ENCODE measurements at places on chromosomes 12 and 14.

DNA sequence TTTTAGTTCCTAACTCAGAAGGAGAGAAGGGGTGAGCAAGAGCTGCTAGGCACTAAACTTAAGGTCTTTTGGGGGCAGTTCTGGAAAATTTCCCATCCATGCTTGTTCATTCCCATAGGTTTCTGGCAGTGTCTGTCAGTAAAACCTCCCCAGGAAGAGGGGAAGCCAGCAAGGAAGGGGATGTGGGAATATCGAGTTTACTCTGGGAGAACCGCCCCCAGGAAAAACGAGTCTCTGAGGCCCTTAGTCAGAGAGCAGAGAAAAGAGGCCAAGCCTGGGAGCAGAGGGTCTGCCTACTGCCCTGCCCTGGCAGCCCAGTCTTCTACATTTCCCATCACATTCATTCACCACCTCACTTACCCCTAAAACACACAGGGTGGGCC, 55.9 kb downstream of the TMCC3 start:
- no peak for DNase-seq

GRCh38 chr12:96083020-96083719, 47.8 kb upstream of the LTA4H start:
- DNase-seq, result no peak

DNA sequence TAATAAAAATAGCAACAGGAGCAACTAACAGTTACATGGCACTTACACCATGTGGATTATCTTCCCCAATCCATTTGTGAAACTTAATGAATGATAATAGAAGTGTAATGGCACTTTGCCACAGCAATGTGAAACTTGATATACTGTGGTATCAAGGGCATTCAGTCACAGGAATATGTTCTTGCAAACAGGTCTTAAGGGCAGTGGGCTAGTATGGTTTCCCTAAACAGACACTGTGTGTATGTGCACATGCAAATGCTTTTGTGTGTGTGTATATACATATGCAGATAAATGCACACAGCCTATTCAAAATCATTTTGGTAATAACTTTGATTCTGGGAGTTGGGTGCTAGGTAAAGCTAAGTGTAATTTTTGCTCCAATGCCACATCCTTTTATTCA, 26.2 kb upstream of the ARHGAP5 start:
- DNase-seq, result no peak

GRCh38 chr14:65096323-65097089, 5.8 kb downstream of the MAX start:
- DNase-seq, result no peak

DNA sequence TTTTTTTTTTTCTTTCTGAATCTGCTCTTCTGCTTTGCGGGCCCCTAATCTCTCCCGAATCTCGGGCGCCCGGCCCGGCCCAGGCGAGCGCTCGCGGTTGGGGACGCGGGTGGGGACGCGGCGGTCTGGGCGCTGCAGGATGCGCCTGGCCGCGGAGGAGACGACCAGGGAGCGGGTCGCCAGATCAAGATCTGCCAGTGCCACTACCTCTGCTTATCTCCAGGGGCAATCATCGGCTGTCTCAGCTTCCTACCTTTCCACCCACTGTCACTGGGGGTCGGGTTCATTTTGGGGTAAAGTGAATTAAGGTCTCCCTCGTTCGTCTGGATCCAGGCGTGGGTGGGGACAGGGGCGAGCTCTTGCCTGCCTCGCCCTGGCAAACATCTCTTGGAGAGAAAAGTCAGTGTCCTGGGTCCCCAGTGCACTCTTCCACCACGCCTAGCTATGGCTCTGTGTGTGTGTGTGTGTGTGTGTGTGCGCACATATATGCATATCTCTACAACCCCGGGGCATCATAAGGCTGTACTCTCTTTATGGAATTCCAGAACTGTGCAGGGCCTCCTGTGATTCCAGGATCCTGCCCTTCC, 422.3 kb downstream of the VRK1 start:
- no peak for DNase-seq

GRCh38 chr14:79627058-79627457, 584.2 kb downstream of the DIO2 start:
- no peak for DNase-seq

- DNase-seq, result no peak
These were observed 34.0 kb downstream of the FIGNL2 start for GRCh38 chr12:51814311-51815088.

GRCh38 chr12:47079468-47079980, at the start of the genes AMIGO2 and PCED1B:
Gene AMIGO2, minus strand, starts transcription at chr12:47079959. Its CDS starts 957 bp downstream, at chr12:47079002.
Gene PCED1B, plus strand, starts transcription at chr12:47079621. Its CDS starts 155,443 bp downstream, at chr12:47235064.
- no peak for DNase-seq

DNA sequence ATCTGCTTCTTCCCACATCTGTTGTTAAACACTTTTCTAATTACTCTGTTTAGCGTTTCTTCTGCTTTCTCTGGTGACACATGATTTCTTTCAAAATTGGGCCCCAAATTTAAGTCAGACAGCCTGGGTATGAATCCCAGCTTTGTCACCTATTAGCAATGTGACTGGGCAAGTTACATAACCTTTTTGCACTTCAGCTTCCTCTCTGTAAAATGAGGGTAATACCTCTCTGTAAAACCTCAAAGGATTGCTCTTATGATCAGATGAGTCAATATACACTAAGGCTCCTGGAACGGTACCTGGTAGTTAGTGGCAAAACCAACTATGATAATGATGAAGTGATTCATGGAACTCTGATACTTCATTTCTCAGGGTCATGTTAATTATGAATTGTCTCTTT, 33.0 kb downstream of the E2F7 start:
- no peak for DNase-seq

DNA sequence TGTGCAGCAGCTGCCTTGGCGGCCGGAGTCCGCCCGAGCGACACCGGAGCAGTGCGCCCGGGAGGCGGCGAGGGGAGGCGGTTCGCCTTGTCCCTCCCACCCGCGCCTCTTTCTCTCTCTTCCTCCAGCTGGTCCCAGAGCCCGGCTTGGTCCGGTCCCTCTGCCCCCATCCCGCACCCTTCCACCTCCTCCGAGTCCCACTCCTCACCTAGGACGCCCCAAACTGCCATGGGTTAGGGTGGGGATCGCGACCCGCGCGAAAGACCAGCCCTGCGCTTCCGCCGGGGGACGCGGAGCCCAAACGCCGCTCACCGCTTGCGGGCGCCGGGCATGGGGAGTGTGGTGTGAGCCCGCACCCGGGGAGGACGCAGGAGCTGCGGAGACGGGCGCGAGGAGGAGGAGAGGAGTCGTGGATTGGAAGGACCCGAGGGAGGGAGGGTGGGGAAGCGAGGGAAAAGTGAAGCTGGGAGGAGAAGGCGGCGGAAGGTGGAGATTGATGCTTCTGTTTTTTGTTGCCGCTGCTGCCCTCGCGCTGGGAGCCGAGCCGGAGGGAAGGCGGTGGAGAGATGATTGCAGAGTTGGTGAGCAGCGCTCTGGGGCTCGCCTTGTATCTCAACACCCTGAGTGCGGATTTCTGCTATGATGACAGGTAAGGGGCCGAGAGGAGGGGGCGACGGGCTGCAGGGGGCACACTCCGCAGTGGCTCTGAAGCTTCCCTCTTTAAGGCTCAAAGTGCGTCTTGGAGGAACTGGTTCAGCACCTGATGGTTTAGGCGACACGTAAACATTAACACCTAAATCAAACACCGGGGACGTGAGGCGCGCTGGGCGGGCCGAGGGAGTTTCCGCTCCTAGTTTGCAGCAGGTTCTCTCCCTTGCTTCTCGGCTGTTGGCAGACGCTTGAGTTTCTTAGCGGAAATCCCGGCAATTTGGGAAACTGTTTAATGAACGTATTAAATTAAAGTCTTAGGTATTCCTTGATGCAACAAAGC, 610 bp downstream of the TMTC2 start:
- DNase-seq, result no peak

DNA sequence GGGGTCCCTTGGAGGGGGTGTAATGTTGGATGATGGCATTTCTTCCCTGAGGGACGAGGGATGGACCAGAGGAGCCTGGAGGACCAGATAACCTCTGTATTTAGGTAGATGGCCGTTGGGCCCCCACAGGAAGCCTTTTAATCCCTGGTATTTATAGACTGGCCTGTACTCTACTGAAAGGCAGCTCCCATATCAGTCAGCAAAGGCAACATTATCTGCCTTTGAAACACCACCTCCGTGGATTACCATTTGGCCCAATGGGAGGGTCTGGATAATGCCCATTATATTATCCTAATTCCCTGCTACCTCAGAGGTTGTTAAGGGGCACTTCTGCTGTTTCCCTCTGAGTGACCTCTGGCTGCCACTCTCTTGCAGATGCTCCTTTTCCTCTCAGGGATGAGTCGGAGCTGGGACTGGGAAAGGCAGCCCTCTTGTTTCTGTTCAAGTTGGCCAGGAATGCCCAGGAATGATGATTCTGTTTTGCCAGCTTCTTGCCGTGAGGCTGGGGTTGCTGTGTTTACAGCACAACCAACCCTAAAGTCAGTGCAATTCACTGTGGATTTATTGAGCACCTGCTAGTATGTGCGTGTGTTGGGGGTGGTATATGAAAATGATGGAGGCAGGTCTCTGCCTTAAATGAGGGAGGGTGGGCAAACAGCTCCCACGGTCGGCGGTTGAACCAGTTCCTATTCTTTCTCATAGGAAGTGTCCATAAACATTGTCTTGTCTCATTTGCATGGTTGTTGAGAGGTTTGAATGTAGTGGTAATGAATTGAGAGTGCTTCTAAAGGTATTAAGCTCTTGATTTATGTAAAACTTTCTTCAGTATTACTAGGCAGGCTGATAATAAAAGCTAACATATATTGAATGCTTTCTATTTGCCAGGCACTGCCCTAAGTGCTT, 18.1 kb downstream of the SUSD6 start:
- no peak for DNase-seq

DNA sequence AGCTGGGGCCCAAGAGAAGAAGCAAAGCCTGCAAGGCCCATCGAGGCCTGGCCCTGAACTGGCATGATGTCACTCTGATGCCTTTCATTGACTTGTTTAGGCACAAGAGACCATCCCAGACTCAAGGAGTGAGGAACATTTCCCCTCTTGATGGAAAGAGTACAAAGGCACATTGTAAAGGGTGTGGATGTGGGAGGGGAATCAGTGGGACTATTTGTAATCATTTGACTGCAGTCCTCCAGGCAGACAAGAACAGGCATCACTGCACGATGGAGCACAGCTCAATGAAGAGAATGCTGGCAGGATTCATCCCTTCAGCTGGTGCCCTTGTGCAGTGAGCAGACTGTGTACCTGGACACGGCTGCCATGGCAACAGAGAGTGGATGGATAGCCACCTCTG, 87.9 kb downstream of the LGMN start:
- DNase-seq, result no peak
